Vagina (tissue), 2 donors: ENCODE measurements at places on chromosomes 6 and 20.

- DNase-seq, result no peak
These were observed 81.3 kb upstream of the COL21A1 start for GRCh38 chr6:56328728-56329090.

GRCh38 chr20:51876313-51876940 lies 74.1 kb upstream of the SALL4 start:
- DNase-seq, result no peak

DNA sequence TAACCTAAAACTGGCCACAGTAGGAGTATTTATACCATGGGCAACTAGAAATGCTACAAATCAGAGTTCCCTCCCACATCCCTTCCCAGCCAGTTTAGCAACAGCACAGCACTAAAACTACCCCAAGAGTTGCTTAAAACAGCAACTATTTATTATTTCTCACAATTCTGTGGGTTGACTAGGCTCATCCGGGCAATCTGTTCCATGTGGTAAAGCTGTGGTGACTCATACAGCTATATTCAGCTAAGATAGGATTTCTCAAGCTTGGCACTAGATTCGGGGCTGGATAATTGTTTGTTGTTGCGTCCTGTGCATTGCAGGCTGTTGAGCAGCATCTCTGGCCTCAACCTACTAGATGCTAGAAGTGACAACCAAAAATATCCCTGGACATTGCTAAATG lies 8.6 kb upstream of the HECA start:
- DNase-seq, result no peak

DNA sequence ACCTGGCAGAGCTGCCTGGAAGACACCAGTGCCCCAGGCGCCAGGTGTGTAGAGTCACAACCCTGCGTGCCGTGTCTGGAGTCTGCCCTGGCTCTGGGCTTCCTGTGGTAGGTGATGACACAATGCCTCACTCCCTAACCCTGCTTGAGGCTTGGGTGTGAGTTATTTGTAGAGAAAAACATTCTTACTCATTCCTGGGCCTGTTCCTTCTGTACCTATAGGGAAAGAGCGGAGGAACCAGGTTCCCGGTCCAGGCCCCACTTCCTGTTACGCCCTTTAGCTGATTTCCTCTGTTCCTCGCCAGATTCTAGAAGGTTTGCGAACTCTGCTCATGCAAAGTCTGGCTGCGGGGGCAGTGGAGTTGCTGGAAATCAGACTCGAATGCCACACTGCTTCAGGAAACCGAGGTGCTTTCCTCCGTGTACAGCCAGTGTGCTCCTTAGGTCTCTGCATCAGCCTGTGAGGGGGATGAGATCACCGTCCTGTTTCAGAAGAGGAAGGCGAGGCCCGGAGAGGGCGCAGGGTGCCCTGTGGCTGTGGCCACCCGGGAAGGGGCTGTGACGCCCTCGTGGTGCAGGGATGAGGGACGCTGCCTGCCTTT lies 67.1 kb upstream of the DUSP22 start:
- DNase-seq, result no peak

DNA sequence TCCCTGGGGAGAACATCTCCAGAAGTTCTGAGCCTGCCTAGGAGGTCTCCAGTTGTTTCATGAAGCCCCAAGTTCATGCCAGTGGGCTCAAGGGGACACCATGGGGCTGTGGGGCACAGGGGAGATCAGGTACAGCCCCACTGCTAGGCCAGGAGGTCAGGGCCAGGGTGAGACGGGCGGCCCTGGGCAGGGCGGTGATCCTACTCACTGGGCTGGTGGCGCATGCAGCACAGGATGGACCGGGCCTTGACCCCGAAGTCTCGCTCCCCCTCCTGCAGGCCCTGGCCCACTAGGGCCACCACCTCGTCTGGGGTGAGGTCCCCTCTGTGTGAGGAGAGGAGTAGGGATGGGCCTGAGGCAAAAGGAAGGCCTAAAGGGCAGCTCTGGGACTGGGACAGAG lies 26.1 kb downstream of the ADA start:
- no peak for DNase-seq

DNA sequence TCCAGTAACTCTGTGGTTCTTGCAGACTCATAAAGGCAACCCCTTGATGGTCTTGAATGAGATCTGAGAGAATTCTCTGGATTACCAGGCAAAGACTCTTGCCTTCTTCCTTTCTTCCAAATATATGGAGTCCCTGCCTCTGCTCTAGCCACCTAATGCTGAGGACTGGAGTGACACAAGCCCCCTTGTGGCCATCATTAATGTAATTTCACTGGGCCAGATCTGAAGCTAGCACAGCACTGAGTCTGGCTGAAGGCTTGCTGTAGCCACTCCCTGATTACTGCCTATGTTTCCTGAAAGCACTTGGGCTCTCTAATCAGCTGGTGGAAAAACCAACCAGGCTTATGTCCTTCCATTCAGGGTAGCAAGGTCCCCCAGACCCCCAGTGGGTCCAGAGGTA lies 559.3 kb upstream of the IRAK1BP1 start:
- no peak for DNase-seq

DNA sequence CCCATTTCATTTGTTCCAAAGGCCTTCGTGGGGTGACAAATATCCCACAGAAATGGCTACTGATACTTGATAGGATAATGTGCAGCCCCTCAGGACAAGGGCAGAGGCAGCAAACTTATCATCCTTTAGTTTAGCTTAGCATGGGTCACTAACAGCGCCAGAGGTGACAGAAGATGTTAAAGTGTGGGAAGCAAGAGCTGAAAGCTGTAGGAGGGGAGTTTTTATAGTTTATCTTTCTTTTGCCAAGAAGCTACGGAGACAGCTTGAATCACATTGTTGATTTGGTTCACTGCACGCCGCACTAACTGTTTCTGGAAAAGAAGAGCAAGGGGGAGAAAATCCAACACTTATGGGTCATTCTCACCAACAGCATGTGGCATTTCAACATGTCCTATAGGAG lies 773.9 kb upstream of the MMS22L start:
- no peak for DNase-seq

GRCh38 chr6:36563237-36563927 lies 16.1 kb upstream of the STK38 start:
- no peak for DNase-seq

- no peak for DNase-seq
These were observed 420 bp upstream of the BTN2A1 start for GRCh38 chr6:26457264-26457805.

GRCh38 chr20:17844549-17845298 lies 123.9 kb downstream of the SNX5 start:
- no peak for DNase-seq

DNA sequence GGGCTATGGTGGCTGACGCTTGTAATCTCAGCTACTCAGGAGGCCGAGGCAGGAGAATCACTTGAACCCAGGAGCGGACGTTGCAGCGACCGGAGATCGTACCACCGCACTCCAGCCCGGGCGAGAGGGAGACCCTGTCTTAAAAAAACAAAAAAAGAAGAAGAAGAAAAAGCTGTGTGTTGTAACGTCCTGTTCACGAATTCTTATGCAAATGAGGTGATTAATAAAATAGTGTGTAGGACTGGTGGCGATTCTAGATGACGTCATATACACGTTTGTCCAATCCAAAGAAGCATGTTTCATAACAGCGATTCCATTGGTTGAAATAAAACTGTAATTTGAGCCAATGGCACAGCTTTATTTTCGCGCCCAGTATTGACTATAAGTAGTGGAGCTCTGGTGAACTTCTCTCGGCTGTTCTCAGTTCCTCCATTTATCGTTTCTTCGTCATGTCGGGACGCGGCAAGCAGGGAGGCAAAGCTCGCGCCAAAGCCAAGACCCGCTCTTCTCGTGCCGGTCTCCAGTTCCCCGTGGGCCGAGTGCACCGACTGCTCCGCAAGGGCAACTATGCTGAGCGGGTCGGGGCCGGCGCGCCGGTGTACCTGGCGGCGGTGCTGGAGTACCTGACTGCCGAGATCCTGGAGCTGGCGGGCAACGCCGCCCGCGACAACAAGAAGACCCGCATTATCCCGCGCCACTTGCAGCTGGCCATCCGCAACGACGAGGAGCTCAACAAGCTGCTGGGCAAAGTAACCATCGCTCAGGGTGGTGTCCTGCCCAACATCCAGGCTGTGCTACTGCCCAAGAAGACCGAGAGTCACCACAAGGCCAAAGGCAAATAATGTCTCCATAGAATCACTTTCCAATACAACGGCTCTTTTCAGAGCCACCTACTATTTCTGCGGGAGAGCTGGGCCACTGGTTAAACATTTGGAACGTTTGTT lies 47.0 kb downstream of the OR2B2 start:
- DNase-seq, result no peak

DNA sequence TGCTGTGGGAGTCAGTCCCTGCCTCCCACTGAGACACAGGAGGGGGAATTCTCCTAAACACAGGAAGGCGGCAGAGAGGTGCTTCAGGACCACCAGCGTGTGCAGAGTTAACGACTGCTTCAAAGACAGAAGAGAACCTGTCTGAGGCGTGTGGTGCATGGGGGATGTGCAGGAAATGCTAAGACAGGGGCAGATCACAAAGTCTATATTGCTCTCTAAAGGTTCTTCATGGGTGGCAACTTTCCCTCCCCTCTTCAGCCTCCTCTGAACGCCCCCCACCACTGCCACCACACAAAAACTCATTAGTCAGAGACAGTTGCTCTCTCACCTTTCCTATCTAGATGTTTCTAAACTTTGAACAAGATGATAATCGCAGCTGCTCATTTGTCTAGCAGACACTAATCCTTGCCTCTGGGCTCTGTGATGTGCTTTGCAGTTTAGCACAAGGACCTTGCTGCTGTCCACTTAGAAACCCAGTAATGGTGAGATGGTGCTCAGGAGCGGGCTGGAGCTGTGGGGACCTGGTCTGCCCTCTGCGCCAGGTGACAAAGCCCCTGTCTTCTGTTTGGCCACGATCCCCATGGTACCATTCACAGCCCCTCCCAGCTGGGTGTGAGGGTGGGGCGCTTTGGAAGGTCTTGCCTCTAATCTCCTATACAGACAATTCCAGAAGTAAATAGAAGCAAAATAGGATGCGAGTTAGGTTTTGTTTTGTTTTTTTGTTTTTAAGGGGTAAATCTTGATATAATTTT lies 219.6 kb downstream of the NRN1 start:
- no peak for DNase-seq

DNA sequence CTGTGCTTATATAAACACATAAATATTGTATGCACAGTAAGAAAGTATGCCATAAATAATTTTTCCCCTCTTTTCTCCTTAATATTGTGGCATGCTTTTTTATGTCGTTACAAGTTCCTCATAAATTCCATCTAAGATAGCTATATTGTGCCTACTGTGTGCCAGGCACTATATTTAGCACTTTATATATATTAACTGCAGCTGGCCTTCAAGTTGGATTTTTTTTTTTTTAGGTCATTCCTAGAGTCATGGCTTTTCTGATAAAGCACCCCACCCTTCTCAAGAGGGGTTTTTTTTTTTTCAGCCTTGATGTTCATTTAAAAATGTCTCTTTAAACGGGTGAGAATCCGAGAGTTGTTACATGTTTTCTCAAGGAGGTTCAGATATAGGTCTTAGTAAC lies 42.8 kb upstream of the RNF8 start:
- DNase-seq, result no peak

DNA sequence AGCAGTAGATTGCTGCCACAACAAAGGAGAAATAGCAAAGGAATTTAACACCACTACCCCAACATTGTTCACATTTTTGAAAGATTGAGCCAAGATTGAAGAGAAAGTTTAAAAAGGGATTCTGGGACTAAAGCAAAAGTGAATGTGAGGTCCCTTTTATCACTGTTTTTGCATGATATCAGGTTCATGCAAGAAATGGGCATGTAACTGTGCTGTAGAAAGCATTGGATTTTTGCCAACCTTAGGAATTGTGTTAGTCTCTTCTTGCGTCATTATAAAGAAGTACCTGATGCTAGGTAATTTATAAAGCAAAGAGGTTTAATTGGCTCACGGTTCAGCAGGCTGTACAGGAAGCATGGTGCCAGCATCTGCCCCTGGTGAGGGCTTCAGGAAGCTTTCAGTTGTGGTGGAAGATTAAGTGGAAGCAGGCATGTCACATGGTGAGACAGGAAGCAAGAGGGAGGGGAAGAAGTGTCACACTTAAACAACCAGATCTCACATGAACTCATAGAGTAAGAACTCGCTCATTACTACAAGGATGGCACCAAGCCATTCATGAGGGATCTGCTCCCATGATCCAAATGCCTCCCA lies 4.6 kb upstream of the GJB7 start:
- no peak for DNase-seq

DNA sequence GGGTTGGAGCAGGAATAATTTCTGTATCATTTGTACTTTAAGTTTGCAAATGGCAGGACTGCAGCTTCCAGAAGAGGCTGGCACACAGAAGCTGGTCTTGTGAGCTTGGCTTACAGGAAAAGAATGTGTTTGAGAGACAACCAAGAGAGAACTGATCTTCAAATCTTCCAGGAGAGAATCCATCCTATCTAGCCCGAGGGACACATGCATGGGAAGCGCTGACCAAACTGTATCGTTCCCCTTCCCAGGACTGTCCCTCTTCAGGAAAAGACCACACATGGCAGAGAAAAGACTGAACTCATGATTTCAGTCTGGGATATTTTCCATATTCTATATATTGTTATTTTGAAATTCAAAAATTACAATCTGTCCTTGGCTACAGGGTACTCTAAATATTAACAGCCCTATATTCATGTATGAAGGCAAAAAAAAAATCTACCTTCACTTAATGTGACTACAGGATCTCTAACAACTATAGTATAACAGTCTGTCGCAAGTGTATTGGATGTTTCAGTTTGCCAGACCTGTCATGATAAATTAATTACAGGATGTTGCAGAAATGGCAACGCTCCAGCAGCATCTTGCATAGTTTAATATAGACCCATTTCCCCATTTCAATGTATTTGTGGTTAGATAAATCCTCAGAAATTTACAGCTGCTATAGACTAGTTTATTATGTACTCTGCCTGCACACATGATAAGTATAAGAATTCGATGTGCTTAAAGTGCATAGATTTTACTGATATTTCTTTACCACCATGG lies 99.4 kb downstream of the MYB start:
- no peak for DNase-seq

GRCh38 chr20:5402903-5403531 lies 86.3 kb upstream of the PROKR2 start:
- DNase-seq, result no peak

DNA sequence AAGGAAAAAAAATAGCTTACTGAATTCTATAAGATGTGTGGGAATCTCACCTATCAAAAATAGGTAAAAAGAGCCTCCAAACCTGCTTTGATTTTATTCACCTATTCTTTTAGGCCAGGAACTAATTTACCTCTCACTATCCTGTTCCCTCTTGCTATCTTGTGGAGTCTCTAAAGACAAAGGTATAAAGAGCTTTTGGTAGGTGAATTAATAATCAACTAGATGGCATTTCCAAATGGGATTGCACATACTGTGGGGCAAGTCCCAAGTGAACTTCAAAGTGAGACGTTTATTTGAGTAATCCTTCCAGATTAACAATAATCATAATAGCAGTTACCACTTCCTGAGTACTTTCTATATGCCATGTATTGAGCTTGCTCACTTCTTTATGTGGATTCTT lies 2.8 kb downstream of the FAM8A1 start:
- DNase-seq, result no peak

DNA sequence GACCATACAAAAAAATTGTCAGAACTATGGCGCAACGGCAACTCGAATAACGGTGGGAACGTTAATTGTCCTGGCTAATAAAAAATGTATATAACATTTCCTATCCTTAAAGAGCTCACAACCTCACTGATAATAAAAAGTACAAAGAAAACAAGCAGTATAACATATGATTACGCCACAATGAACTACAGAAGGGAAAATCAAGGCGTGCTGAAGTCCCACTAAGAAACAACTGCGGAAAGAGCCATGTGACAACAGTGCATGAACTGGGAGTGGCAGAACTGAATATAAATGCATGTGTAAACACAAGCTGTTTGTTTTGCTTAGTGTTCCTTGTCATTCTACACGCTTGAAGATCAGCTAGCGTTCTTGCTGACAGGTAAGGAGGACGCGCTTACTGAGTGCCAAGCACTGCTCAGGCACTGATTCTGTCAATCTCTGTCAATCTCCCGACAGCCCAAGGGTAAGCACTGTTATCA lies 466 bp upstream of the PSMB1 start:
- DNase-seq, result no peak
